ENCODE measurements at places on chromosomes 16 and 17.

DNA sequence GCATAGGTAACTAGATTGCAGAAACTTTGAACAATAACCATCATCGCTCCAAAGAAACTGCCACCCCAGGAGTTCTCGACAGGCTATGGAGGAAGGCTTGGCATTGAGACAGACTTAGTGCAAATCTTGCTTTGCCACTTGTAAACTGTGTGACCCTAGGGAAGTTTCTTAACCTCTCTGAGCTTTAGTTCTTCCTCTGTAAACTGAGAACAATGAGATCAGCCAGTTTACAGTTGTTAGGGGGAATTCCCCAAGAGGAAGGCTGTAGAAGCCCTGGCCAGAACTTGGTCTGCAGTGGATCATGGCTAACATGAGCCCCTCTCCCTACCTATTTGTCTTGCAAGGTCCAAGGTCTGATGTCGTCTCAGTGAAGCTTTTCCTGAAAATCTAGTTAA, 78.9 kb downstream of the NT5M start:
- no peak for DNase-seq

DNA sequence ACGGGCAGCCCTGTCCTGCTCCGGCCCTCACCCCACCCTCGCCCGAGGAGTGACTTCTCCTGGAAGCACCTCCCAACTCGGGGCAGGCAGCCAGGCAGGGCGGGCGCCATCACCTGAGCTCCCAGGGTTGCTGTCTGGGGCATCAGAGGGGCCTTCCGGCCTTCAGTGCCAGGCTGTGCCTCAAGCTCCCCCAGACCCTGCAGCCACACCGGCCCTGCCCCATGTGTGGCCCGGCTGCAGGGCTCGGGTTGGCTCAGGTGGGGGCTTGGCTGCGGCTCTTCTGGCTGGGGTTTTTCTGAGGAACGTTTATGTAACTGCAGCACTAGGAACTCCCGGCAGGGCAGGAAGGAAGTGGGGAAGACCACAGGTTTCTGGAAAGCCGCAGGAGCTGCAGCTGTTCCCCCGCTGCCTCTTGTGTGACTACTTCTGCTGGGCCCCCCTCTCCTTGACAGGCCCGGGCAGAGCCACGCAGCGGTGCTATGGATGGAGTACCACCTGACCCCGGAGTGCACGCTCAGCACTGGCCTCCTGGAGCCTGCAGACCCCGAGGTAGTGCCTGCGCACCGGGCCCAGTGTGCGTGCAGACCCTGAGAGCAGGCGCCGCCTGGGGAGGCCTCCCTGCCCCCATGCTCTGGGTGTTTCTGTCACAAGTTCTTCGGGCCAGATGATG, 45.6 kb downstream of the PRMT7 start:
- DNase-seq: peak; percentile 78

- no peak for DNase-seq
These were observed 89.5 kb downstream of the WSCD1 start for GRCh38 chr17:6159541-6160231.

GRCh38 chr16:56113223-56113622, 78.1 kb upstream of the GNAO1 start:
- DNase-seq: no peak

GRCh38 chr17:56130026-56130425, 23.2 kb upstream of the ANKFN1 start:
- no peak for DNase-seq
